ENCODE measurements at places on chromosomes 1 and 21. TPM values are rescaled to one million over a fixed set of nuclear protein-coding genes. Genes with fewer than 3 reads are reported as not detected.

FAM151A gene
- total RNA-seq = not detected

ARHGAP30 gene
- total RNA-seq = not detected

SLFNL1 gene
- 0.36 TPM for total RNA-seq

ITLN2 gene
- total RNA-seq = not detected

METTL13 gene
- 27.8 TPM for total RNA-seq

CYP4A11 gene
- total RNA-seq = not detected

CD101 gene
- 1.00 TPM for total RNA-seq

UMODL1 gene
- total RNA-seq = not detected

DIO1 gene
- not detected for total RNA-seq

CHI3L2 gene
- 3.1 TPM for total RNA-seq

FLG gene
- total RNA-seq = not detected

MANEAL gene
- 0.15 TPM for total RNA-seq

ANXA9 gene
- not detected for total RNA-seq

UCHL5 gene
- total RNA-seq = 21.3 TPM

ERG gene
- total RNA-seq = 0.34 TPM

All from melanocyte of skin (primary cell).